ENCODE measurements at places on chromosomes 16 and 17.

DNA sequence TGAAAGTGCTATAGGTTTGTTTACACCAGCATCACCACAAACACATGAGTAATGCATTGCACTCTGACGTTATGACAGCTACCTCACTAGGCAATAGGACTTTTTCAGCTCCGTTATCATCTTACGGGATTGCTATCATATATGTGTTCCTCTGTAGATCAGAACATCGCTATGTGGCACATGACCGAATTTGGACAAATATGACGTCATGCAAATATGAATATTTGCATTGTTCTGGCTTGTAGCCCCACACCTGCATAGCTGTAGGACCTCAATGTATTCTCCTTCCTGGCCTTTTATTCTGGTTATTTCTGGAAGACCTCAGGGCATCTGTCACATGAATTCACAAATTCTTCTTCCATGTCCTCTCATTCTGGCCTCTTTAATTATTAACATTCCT is 393.2 kb downstream of the CDH13 start:
- DNase-seq = no peak

GRCh38 chr16:24164416-24164815 is 91.7 kb upstream of the CACNG3 start:
- no peak for DNase-seq

- DNase-seq = no peak
These were observed 142.9 kb downstream of the C16orf78 start for GRCh38 chr16:49516382-49517036.

DNA sequence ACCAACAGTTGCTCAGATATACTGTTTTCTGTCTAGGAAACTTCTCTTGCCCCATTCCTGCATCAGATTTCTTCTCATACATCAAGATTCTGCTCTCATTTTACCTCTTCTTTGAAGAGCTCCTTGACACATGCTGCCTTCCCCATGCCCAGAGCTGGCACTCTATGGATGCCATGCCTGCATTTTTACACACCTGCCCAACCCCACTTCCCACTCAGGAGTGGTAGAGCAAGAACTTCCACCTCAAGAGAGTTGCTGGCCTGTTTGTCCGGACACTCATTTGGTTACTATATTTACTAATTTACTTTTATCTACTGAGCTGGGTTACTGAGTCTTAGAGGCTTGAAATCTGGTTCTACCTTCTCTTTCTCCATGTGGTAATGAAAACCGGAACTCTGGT is 98.3 kb upstream of the HLF start:
- no peak for DNase-seq

DNA sequence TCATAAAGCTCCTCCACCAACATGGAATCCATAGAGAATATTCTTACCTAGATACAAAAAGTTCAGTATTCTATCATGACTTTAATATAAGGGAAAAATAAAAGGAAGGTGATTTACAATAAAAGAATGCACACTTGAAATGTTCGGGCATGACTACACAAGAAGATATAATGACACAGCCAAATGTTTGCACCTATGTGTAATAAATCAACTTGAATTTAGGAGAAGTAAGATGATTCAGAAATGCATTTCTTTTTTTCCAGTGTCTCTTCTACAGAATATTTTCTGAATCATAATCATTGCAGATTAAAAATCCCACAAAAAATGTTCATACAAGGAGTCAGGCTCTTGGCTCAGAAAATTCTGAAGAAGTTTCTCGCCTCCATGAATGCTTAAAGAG is 404.0 kb upstream of the HSBP1 start:
- no peak for DNase-seq

DNA sequence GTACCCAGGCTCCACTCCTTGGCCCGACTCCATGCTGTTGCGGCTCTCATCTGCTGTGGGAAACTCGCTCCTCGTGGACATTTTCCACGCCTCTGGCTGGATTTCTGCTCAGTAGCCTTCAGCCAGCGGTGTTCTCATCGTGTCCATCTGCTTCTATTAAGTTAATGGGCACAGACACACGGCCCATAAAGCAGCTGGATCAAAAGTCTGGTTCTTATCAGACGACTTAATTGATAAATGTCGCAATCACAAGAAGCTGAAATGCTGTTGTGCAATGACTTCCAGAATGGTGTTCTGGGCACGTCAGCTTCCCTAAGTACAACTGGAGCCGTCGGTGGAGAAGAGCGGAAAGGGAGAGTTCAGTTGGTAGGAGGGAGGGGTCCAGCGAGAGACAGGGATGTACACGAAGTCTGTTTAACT is 211.7 kb upstream of the CHMP6 start:
- DNase-seq = no peak

All from activated gamma-delta T cell treated with Interleukin-2 at 50 U/mL for 16 hours (primary cell).